ENCODE measurements at places on chromosomes 6 and 20. TPM values are rescaled to one million over a fixed set of nuclear protein-coding genes. Genes with fewer than 3 reads are reported as not detected.

Gene MCCD1
- total RNA-seq, result not detected

Gene NCR2
- total RNA-seq, result not detected

Gene FYN
- total RNA-seq, result 4.6 TPM

Gene BTBD3
- total RNA-seq, result 14.4 TPM

Gene TBX18
- 14.9 TPM for total RNA-seq

Gene BPIFB2
- total RNA-seq, result not detected

Gene ZNF311
- 0.18 TPM for total RNA-seq

Gene FRMD1
- total RNA-seq, result 0.08 TPM

Data from A549 treated with Mapracorat at 1 μM for 4 hours (cell line).